ENCODE measurements at places on chromosomes 4 and X.
A peak's percentile ranks its signal among the peaks of the same experiment; 100 is the strongest.

DNA sequence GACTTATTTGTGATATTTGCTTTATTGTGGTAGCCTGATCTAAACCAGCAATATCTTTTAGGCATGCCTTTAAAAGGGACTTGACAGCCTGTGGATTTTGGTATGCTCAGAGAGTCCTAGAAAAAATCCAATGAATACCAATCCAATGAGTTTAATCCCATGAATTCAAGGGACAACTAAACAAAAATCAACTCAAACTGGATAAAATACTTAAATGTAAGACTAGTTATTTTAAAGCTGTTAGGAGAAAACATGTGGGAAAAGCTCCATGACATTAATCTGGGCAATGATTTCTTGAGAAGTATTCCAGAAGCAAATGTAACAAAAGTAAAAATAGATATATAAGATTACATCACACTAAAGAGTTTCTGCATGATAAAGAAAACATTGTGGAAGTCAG lies 711.5 kb upstream of the PITX2 start:
- DNase-seq: no peak

DNA sequence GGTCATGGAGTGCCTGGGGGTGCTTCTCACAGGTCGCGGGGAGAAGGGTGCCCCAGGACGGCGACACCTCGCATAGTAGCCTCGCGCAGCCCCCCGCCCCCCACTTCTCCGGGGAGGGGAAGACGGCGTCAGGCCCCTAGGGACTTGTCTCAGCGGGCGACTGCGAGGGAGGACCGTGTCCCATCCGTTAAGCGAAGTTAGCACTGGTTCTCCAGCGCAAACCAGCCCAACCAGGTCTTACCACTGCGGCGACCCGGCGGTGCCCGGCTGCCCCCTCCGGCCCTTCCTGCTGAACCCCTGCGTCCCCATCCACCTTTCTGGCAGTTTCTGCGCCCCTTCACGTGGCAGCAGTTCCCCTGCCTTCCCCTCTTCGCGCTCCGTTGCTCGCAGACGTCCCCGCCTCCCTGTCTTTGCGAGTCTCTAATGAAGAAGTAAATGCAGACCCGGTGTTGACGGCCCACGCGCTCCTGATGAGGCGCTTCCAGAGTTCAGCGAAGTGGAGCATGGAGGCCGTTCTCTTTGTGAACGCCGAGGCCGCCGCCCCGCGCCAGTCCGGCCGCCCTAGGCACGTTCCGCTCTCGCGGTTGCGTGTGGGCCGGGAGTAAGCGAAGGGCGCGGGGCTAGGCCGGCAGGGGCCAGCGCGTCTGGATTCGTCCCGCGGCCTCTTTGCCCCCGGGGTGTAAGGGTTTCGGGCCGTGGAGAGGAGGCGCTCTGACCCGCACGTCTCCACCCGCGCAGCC lies 3.0 kb downstream of the SLIT2 start:
- DNase-seq: no peak

GRCh38 chrX:110123331-110123782 lies 120.4 kb downstream of the TMEM164 start:
- DNase-seq: no peak

DNA sequence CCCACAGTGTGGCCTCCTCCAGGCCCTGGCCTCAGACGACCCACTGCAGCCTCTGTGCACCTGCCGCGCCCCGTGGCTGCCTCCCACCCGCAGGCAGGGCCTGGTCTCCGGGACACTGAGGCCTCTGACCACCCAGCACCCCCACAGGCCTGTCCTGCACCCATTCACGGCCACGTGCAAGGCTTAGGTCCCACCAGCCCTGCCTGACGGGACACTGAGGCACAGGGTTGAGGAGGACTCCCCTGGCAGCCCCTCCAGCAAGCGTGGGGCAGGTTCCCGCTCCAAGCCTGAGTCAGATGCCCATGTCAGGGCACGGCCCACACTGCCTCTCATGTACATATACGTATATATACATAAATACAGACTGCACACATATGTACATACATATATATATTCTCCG lies 23.5 kb downstream of the NELFA start:
- DNase-seq: no peak

GRCh38 chrX:46582325-46582724 lies 8.8 kb downstream of the CHST7 start:
- DNase-seq: no peak

DNA sequence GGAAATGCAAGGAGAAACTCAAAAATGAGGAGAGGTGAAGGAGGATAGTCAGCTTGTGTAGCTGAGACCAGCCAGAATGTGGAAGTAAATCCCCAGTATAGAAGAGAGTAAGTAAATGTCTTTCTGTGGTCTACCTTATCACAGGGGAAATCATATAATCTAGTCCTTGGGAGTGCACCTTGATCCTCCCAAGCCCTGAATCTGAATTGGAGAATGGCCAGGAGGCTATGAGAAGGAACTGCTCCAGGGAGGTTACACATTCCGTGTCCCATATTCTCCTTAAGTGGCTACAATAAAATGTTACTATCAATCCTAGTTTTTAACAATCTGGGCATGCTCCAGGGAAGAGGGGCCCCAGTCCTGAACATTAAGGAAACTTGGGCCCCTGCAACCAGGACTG lies 10.8 kb downstream of the AGTR2 start:
- no peak for DNase-seq

DNA sequence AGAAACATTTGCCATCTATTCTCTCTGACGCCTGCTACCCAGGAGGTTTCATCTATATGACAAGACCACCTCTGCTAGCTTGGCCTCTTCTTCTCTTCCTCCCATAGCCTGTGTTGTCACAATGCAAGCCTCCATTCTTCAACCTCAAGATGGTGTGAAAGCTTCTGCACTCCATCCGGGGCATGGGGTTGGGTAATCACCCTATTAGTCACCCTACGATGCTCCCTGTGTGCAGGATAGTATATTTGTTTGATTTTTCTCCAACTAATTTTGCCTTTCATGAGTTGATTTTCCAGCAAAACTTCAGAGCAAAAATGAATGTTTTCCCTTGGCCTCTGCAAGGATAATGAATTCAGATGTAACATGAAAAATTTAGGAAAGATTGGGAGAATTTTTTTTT lies 128.0 kb upstream of the STS start:
- no peak for DNase-seq

DNA sequence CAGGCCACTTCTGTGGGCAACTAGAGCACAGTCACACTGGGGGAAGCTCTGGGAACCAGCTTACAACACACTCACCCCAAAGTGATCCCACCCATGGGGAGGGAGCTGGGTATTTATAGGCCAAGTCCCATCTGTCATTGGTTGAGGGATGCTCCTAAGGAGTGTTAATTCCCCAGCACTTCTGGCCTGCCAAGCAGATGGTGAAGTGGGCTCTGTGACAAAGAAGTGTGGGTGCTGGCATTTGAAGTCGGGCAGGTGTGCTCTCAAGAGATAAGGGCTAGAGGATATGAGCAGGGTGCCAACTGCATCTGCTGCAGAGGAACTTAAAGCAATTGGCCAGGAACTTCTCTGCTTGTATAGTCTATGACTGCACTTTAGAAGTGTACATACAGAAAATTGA lies 30.9 kb downstream of the PTCHD1 start:
- no peak for DNase-seq

DNA sequence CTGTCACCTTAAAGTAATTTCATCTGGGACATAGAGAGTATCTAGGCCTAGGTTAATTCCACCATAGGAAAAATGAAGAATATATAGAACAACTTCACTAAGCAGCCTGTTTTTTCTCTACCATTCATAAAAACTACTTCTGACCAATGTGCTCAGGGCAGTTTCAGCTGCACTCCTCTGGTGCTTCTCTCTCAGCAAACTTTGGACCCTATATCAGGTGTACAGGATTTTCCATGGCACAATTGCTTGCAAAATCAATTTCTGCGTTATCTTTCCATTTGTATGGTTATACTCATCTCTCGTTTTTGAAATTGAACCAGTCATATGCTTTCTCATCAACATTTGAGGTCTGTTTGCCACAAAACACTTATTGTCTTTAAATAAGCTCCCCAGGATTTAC lies 52.1 kb upstream of the FMR1 start:
- DNase-seq: no peak

DNA sequence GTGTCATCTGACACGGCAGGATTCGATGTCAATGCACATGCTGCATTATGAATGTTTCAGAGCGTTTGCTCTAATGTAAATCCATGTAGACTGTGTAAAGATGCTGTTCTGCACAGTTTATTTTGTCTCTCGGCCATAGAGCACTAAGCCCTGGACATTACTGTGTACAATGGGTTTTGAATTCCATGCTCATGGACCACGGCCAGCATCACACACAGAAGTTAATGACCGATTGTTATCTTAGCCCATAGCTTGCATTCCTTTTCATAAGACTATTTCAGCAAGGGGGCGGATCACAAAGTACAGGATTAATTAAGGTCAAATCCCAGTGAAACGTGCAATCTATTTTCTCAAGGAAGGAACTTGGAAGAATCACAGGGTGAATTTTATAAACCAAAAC lies 286.1 kb upstream of the TENM3 start:
- DNase-seq: peak; percentile 23

- no peak for DNase-seq
Observed at GRCh38 chr4:135114079-135114478, 912.5 kb upstream of the PABPC4L start.

DNA sequence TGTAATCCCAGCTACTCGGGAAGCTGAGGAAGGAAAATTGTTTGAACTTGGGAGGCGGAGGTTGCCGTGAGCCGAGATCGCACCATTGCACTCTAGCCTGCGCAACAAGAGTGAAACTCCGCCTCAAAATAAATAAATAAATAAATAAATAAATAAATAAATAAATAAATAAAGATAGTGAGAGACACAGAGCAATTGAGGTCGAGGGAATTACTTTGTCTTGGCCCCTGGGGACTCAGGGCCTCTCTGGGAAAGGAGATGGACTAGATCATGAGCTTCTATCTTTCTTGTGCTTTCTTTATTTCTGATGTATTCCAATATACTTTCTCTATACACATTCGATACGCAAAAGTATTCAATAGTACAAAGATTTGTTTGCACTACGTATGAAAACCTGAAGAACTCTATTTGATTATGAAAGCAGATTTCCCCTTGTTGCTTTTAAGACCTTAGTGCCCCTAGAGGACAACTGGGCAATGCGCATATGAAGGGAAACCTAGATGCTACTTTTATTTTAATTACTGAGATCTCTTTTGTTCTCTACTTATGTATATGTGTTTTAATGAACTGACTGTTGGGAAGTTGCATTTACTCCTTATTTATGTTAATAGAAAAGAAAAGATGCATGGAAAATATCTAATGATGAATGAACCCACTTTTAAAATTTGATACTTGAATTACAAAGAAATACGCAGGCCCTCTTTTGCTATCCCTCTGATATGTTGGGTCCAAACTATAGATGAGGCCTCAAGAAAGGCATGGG lies 12.8 kb upstream of the ELOVL6 start:
- DNase-seq: no peak

DNA sequence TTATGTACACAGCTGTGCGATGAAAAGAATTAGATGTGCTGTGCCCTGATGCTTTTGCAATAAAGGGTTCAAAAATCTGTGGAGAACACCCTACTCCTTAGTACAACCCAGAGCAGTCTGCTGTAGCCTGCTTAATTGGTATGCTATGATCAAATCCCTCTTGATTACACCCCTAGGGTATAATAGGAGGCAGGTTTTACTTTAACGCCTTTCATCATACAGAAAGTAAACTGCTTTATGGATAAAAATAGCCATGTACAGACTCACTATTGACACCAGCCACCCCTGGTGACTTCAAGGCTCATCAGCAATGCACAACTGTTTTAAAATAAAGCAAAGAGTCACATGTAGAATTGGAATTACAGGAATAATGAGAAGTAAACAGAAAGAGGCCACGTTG lies 315.3 kb downstream of the DMD start:
- DNase-seq: no peak

DNA sequence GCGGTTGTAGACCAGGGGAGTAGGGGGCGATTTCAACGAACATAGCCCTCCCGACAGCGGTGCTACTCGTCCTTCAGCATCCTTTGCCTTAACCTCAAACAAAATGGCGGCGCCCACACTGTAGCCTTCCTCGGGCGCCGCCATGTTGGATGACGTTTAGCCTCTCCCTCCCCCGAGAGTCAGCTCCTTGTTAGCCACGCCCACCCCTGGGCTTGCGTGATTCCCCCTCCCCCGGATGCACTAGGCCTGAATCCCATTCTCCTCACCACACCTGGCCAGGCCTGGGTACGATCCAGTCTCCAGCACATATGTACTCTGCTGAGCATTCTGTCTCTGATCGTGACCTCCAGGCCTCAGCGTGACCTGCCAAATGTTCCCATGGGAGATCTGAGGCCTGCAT lies 49.0 kb upstream of the ZNF157 start:
- peak; percentile 6 for DNase-seq

GRCh38 chrX:67779099-67779498 lies 235.3 kb downstream of the AR start:
- DNase-seq: no peak

GRCh38 chrX:48533165-48533564 lies 6.3 kb upstream of the TBC1D25 start:
- DNase-seq: no peak

DNA sequence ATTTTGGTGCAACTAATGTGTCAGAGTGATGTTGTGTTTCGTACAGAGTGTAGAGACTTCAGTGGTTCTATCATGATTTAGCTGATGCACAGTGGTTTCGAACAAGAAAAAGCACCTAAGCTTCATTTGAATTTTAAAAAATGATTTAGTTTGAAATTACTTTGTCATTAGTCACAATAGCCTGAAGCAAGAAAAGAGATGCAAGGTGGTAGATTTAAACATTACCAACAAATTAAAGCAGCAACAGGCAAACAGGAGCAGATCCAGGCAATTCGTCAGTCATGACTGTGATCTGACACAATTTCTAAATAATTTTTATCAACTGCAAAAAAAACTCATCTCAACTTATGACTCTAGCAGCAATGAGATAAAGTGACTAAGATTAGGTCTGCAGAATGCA lies 24.6 kb upstream of the COX7B2 start:
- DNase-seq: no peak

GRCh38 chr4:80576796-80577195 lies 241.3 kb downstream of the CFAP299 start:
- DNase-seq: no peak

- peak; percentile 46 for DNase-seq
Observed at GRCh38 chr4:102449751-102450352, 51.3 kb upstream of the NFKB1 start.

DNA sequence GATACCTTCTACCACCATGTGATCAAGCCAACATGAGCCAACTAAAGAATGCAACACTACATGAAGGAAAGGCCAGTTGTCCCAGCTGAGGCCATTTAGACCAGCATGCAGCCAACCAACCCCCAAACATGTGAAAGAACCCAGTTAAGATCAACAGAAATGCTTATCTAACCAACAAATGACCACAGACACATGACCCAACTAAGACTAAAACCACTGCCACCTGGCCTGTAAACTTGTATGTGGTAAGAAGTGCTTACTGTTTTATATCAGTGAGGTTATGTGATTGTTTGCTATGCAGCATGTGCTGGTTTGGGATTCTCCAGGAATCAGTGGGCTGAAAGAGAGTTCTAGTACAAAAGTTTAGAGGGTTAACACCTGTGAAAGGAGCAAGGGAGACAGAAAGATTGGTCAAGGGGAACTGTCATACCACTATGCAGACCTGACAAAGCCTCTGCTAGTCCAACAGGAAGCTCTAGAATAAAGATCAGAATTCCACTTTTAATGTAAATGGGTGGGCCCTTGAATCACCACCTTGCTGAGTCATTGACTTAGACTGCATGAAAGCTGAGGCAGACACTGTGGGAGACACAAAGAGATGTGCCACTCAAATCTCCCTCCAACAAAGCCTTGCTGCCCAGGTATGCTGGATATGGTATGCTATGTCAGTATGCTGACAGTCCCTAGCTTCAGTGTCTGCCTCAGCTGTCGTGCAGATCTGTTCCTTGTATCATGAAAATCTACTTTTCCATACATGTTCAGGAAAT lies 6.1 kb upstream of the SH3D19 start:
- DNase-seq: no peak

- no peak for DNase-seq
Observed at GRCh38 chr4:179415037-179415846, 1973.0 kb upstream of the AGA start.
